Activated T-helper 1 cell treated with Interleukin-2 at 50 U/mL for 16 hours (primary cell): ENCODE measurements at places on chromosomes 5 and 9.

GRCh38 chr9:116101516-116101915, 52.1 kb upstream of the PAPPA start:
- no peak for DNase-seq

- DNase-seq: no peak
These were observed 1126.2 kb upstream of the CDH9 start for GRCh38 chr5:28164568-28164967.

- DNase-seq: no peak
These were observed 818 bp upstream of the OBP2A start for GRCh38 chr9:135544981-135545635.

DNA sequence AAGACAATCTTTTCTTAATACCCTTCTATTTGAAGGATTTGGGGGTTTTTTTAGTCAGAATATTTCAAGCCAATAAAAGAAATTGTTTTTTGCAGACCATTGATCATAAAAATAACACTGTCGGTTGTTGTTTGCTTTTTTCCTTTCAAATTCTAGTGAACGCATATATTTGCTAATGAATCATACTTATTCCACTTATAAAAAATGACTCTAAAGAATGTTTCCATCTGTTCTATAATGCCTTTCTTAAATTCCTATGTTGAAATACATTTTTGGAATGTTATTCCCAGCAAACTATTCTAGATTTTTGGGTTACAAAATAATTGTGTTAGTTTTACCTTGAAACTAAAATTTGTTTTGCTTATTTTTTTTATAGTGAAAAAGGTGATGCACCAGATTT, 32.2 kb downstream of the CWC27 start:
- DNase-seq: no peak
